GM03348 (cell line): ENCODE measurements at places on chromosomes 12 and 14.

DNA sequence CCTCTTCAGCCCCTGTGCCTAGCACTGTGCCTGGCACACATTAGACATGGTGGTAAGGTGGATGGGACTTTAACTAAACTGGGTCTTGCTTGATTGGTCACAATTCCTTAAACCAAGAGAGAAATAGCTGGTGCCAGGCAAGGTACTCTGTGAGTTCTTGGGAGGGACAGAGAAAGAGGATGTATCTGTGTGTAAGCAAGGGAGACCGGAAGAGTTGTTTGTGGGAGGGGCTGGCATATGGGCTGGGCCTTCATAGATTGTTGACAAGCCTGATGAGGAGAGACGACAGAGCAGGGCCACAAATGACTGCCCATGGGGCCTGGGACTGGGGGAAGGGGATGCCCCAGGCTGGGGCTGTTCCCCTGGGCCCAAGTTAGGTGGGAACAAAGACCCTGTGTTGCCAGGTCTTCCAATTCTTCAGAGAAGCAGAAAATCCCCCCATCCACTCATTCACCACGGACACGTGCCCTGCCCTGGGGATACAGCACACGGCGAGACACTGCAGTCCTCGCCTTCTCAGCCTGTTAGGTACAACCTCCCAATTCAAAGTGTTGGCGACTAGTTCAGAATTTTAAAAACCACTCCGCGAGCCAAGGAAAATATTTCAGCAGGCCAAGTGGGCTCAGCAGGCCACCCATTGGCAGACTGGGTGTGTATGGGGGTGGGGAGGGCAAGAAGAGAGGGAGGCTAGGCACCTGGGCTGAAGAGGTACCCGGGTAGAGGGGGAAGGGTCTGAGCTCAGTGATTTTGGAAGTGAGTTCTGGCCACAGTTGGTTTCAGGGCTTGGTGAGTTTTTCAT lies 11.4 kb upstream of the CYP46A1 start:
- no peak for DNase-seq

DNA sequence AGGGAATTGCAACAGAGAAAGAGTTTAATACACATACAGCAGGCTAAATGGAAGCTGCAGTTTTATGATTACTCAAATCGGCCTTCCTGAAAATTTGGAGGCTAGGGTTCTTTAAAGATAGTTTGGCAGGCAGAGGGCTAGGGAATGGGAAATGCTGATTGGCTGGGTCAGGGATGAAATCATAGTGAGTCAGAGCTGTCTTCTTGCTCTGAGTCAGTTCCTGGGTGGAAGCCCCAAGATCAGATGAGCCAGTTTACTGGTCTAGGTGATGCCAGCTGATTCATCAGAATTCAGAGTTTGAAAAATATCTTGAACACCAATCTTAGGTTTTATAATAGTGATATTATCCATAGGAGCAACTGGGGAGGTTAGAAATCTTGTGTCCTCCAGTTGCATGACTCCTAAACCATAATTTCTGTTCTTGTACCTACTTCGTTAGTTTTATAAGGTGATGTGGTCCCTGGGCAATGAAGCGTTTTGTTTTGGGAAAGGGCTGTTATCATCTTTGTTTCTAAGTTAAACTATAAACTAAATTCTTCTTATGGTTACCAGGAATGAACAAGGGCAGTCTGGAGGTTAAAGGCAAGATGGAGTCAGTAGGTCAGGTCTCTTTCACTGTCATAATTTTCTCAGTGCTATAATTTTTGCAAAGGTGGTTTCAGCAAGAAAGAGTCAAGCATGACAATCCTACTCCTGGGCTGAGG lies 257.8 kb upstream of the CCDC196 start:
- no peak for DNase-seq

- peak; percentile 89 for DNase-seq
Measured at GRCh38 chr14:24678801-24679247, 44.8 kb upstream of the GZMB start.

- DNase-seq, result peak; percentile 52
Measured at GRCh38 chr12:83826112-83826511, 1086.5 kb downstream of the SLC6A15 start.

DNA sequence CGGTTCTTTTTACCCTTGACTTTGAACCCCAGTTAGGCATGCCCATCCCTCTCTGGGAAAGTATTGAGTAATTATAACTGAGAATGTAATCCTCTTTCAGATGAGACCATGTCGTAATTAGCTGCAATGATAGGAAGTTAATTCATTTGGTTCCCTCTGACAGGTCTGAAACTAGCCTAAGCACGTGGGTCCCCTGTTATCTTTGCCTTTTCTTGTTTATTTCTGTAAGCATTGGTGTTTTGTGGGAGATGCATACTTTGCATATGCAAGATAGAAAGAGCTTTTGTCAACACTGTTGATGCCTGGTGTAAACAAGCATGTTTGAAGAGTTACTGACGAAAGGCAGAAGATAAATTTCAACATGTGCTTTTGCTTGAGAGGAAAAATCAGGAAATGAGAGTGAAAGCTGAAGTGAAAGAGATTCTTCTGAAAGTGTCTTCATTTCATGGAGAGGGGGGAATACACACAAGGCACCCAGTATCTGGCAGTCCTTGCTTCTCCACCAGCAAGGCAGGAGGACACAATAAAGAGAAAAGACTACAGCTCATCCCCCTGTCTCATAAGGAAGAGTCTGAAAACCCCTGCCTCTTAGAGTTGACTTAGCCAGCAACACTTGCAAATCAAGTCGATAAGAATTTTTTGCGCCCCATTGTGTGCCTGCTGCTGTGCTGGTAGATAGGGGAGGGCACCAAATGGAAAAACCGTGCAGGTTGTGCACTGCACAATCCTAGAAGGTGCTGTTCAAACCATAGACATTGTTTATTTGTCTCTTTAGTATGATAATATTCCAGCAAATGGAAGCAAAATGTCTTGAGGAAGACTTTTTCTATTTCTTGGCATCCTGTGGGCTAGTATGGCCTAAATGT lies 77.8 kb downstream of the SLC24A4 start:
- no peak for DNase-seq

DNA sequence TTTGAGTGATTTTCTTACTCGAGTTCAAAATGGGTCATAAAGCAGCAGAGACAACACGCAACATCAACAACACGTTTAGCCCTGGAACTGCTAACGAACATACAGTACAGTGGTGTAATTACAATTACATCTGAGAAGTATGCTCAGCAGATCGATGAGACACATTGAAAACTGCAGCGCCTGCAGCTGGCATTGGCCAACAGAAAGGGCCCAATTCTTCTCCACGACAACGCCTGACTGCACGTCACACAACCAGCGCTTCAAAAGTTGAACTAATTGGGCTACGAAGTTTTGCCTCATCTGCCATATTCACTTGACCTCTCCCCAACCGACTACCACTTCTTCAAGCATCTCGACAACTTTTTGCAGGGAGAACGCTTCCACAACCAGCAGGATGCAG lies 145.6 kb downstream of the SCARB1 start:
- no peak for DNase-seq

DNA sequence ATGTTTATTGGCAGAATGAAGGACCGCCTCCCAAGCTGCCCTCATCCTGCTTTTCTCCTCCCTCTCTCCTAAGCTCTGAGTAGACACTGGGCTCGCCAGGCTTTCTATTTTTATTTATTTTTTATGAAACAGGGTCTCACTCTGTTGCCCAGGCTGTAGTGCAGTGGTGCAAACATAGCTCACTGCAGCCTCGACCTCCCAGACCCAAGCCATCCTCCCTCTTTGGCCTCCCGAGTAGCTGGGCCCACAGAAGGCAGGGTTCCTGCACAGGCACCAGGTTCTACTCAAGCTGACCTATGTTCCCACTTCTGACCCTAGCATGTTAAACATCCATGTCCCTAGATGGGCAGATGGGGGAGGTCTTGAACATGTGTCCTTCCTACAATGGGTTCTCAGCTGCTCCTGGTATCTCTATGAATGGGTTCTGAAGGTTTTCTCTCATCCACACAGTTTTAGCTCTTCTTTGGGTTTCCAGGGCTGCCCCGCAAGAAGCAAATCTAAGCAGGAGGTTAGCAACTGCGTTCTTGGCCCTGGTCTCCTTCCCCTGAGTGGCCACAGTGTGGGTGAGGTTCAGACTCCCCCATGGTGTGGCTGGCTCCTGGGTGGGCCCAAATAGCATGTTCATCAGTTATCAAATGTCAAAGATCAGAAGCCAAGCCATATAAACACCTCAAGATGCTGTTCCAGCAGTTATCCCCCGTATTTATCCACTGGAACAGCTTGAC lies 167.3 kb downstream of the ZFP36L1 start:
- DNase-seq, result no peak

- no peak for DNase-seq
Measured at GRCh38 chr12:132174015-132174838, 30.0 kb downstream of the NOC4L start.

GRCh38 chr12:131131077-131131807 lies 177.5 kb downstream of the ADGRD1 start:
- no peak for DNase-seq

GRCh38 chr12:91215940-91216454 lies 33.4 kb upstream of the DCN start:
- no peak for DNase-seq

GRCh38 chr14:65550779-65551643 lies 138.5 kb downstream of the FUT8 start:
- no peak for DNase-seq

GRCh38 chr14:23494223-23494622 lies 24.7 kb downstream of the NGDN start:
- DNase-seq, result no peak

GRCh38 chr12:44428825-44429224 lies 447.3 kb downstream of the NELL2 start:
- no peak for DNase-seq

GRCh38 chr14:68815298-68816182 lies 22.7 kb upstream of the ZFP36L1 start:
- DNase-seq, result no peak

DNA sequence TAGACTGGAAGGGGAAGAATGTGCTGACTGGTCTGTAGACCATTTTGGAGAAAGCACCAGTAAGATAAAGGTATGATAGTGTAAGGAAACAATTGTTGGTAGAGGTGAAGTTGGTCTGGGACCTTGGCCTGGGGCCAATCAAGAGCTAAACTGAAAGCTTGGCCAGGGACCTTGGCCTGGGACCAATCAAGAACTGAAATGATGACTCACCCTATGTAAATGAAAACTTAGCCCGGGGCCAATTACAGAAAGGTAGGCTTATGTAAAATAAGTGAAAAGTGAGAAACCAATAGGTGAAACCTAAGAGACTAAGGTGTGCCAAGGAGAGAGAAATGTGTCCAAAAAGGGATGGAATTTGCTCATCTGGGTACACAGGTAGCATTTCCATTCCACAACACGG lies 776.0 kb downstream of the C12orf50 start:
- no peak for DNase-seq
